Umbilical cord (tissue), 2 donors: ENCODE measurements at places on chromosomes 3 and 15.

- peak; percentile 87 for DNase-seq
Measured at GRCh38 chr3:193190146-193190786, 50.8 kb upstream of the PLAAT1 start.

DNA sequence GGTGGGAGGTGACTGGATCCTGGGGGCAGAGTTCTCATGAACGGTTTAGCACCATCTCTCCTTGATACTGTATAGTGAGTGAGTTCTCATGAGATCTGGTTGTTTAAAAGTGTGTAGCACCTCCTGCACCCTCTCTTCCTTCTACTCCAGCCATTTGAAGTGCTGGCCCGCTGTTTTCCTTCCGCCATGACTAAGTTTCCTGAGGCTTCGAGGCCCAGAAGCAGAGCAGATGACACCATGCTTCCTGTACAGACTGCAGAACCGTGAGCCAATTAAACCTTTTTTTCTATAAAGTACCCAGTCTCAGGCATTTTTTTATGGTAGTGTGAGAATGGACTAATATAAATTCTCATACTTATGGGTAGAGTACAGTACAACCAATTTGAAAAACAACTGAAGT, 123.6 kb upstream of the BHLHE40 start:
- no peak for DNase-seq

DNA sequence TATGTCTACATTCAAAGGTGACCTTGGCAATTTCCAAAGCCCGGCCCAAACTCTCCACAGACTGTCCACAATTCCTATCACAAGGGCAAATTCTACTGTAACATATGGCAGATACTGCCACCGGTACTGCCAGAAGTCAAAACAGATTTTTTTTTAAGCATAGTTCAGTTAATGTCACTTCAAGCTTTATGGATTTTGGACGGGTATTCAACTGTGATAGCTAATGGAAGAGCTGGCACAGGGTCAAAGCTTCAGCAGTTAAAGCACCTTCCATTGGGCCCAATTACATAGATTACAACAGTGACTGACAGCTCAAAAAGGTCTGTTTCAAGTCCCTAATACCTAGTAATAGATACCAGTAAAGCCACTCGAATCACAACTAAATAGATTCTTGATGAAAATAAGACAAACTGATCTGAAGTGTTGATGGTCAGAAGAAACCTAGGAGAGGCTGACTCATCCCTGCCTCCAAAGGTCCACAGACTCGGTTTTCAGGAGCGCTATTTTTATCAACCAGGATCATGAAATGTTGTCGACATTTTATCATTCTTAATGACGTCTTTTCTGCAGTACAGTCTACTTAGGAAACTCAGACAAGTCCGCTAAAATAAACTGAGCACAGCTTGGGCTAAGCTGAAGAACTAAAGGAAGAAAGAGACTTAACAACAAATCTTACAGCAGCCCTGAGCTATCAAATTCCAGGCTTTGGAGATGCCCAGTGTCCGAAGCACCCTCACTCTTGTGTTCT, 38.7 kb downstream of the ANXA2 start:
- peak; percentile 85 for DNase-seq

GRCh38 chr3:25566358-25566920, 98.3 kb downstream of the TOP2B start:
- no peak for DNase-seq

- no peak for DNase-seq
Measured at GRCh38 chr3:103947062-103947461, 1419.6 kb upstream of the ALCAM start.

- no peak for DNase-seq
Measured at GRCh38 chr3:21543380-21544075, 207.5 kb downstream of the ZNF385D start.

DNA sequence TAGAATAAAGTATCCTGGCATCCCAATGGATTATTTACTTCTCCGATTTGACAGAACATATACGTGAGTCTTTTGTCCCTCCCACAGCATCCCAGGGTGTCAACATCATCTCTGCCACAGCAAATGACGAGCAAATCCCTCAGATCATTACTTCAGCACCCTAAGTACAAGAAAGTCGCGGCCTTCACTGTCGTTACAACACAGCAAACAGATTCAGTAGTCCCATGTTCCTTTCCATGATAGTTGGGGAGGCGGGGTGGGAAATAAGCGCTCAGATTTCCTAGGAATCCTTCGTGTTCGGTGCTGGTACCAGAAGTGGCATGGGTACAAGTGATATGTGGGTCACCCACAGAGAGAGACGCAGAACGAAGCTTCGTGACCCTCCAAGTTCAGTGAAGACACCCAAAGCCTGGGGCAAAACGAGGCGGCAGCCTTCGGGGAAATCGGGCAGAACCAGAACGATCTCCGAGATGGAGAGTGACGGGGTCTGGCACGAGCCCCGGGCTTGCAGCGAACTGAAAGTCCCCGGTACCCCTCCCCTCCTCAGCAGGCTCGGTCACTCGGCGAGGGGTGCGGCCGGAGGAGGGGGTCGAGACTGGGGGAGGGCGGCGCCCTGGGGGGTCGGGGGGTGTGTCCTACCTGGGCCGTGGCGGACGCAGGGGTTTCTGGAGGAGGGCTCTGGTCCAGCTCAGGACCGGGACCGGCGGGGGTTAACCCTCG, 619 bp downstream of the TTBK2 start:
- peak; percentile 52 for DNase-seq

DNA sequence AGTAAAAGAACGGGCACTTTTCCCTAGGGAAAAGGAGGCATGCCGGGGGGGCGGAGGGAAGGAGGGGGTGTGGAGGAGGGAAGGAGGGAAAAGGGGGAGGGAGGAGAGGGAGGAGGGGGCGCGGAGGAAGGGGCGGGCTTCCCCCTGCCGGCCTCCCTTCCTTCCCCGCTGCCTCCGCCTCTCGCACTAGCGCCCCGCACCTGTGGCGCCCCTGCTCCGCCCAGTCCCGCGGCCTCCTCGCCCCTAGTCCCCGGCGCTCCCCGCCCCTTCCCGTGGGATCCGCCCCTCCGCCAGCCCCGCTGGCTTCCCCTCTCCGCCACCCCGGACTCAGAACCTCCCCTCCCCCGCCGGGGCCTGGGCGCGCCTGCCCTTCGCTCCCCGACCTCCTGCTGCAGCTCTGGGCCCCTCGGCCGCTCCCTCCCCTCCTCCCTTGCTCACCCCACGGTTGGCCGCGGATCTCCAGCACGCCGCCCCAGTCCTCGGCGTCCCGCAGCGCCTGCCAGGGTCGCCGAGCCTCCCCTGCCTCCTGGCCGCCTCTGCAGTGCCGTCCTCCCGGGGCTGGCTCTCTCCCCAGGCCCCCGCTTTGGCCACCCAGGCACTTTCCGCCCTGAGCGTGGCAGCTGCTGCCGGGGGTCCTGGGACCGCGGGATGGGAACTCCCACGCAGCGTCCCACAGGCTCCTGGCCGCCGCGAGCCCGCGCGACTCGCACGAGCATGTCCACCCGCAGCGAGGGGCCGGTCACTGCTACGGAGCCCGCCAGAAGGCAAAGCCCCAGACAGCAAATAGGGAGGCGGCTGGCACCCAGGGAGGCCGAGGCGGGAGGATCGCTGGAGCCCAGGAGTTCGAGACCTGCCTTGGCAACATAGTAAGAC, 147.4 kb downstream of the TJP1 start:
- peak; percentile 62 for DNase-seq

GRCh38 chr3:125386811-125387210, 11.7 kb upstream of the ZNF148 start:
- DNase-seq = no peak

DNA sequence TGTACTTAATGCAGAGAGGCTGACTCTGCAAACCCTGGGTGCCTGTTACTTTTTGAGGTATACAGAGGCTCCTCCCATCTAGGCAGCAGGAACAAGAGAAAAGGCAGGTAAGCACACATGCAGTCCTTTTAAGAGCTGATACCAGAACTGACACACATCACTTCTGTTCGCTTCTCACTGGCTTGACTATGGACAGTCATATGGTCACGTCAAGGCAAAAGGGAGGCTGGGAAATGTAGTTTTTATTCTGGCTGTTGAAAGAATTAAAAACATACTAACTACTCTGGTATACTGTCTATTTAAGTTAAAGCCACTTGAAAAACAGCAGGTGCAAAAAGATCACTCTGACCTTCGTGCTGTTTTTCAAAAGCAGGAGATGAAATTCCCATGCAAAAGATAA, 218.3 kb downstream of the CTNNB1 start:
- DNase-seq = no peak

DNA sequence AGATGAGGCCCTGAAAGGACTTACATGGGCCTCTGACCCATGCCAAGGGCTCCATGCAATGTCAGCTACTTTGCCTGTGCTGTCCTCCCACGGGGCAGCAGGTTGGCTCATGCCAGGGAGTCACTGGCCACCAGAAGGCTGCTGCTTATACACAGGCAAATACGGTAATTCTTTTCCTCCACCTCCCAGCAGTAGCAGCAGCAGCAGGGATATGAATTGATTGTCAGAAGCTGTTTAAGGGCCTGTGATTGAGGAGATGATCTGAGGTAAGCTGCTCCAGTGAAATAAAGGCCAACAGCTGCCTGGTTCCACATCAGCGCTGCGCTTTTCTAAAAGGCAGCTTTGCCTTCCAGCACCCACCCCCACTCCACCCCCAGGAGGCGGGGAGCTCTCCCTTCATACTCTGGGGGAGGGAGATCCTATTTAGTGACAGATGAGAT, 250.5 kb downstream of the SHQ1 start:
- no peak for DNase-seq

DNA sequence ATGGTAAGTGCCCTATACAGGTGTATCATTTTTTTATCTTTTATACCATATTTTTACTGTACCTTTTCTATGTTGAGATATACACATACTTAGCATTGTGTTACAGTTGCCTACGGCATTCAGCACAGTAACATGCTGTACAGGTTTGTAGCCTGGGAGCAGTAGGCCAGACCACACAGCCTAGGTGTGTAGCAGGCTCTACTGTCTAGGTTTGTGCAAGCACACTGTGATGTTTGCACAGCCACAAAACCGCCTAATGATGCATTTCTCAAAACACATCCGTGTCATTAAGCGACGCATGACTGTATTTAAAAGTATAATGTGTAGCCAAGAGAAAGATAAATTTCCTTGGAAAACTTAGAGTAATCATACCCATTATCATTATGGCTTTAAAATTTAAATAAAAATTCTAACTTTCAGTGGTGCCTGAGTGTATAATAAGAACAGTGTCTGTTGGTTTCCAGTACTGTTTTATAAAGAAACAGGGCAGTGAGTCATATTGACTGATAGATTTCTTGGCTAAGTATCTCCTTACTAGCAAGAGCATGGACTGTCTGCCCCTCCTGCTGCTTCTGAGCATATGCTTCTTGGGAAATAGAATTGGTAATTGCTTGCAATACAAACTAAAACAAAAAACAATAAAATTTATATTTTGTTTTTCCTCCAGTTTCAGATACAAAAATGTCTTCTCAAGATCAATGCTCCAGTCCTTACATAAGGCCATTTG, 18.3 kb downstream of the CALML4 start:
- peak; percentile 70 for DNase-seq

- no peak for DNase-seq
Measured at GRCh38 chr3:188472336-188472735, 318.4 kb downstream of the LPP start.

DNA sequence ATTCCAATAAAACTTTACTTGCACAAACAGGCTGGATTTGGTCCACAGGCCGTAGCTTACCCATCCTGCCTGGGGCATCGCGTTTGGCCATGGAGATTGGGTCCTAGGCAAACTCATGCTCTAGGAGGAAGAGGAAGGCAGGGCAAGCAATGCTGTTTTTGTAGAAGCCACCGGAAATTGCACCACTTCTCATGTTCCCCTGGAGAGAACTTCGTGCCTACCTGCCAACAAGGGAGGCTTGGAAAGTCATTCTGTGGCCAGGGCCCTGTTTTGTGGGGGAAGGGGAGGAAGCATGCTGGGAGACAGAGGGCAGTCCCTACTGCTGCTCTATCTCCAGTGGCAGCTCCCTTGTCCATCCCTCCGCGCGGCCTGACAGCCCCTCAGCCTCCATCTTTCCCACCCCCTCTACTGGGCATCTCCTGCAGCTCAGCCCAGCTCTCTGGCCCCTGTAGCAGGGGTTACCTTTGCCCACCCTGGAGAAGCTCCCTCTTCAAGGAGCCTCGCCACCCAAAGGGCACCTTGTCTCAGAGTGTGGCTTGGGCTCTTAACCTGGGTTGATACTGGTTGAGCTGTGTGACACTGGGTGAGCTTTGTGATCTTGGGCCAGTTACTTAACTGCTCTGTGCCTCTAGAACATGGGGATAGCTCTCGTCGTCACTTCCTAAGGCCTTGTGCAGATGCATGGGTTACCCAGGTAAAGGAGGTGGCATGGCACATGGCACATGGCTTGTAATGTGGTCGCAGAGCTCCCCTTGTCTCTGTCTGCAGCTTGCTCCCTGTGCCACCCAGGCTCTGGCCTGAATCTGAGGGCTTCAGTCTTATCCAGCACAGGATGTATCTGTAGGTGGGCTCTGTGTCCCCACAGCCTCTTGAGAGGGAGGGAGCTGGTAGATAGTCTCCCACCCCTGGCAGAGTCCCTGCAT, 6.1 kb downstream of the ABTB1 start:
- DNase-seq = no peak

GRCh38 chr3:112847692-112848091, 1.0 kb upstream of the CD200R1L start:
- no peak for DNase-seq

- DNase-seq = peak; percentile 93
Measured at GRCh38 chr15:70271422-70272088, 173.8 kb upstream of the TLE3 start.

- DNase-seq = no peak
Measured at GRCh38 chr3:133208184-133208583, 170.0 kb downstream of the TMEM108 start.

DNA sequence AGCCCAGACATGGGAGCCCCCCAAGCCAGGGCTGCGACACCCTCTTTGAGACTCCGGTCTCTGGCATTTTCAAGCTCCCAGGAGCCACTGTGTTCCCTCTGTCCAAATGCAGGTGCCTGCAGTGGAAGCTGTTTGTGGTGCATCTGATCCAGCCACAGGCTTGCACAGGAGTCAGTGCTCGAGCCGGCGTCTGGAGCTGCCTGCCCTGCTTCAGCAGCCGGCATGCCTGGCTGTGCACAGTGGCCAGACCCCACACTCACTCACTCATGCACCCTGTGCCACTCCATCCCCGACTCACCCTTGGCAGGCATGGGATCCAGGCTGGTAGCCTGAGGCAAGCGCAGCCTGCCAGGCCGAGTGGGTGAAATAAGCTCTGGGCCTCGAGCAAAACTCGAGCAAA, 555.0 kb upstream of the CCDC54 start:
- DNase-seq = no peak

DNA sequence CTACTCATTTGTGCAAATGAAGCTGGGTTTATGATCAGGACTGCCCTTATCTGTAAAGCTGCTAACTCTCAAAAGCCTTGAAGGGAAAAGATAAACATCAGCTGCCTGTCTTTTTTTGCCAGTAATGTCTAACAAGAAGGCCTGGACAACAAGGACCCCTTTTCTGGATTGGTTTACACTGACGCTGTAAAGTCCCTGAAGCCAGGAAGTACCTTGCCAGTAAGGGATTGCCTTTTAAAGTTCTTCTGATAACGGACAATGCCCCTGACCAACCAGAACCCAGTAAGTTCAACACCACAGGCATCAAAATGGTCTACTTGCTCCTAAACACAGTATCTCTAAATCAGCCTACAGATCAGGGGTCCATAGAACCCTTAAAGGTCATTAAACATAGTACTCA, 178.0 kb downstream of the PCCB start:
- DNase-seq = no peak
